Mesenteric fat pad (tissue), 1 donor: ENCODE measurements at places on chromosomes 5 and 9. TPM values are rescaled to one million over a fixed set of nuclear protein-coding genes. Genes with fewer than 3 reads are reported as not detected.

DNA sequence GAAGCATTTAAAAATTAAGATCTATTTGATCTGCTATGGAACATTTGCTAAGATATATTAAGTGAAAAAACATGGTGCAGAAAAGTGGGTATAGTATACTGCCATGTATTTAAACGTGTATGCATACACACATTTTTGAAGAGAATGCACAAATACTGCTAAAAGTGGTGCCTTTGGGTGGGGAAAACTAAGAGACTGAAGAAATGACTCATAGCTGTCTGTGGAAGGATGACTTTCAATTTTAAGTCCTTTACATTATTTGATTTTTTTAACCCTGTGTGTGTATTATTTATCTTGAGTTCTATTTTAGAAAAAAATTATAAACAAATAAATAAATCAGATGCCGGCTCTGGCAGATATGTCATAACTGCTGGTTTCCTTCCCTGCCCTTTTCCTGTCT lies 120.7 kb upstream of the SLIT3 start:
- no peak for DNase-seq

DNA sequence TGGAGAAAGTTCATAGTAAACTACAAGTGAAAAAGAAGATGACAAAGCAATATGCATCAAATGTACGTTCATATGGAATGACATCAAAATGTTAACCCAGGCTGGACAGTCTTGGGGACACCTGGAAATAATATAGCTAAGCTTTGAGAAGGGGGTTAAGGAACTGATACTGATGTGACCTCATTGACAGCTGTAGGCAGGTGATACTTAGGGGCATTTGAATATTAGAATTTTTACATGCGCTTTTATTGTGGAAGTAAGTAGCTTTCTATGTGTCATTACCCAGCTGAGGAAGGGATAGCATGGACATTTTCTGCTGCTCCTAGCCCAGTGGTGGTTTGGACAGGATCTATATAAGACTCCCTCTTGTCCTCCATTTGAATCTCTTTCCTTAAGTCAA lies 299.7 kb downstream of the CWC27 start:
- no peak for DNase-seq

DNA sequence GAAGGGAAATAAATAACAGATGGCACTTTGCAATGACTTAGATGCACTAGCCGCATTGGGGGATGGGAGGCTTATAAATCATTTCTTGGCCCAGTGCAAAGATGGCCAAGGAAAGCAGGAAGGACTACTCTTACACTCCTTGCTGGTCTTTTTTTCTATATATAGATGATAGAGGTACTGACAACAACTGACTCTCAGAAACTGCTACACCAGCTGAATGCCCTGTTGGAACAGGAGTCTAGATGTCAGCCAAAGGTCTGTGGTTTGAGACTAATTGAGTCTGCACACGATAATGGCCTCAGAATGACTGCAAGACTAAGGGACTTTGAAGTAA lies 1.7 kb downstream of the CCNG1 start:
- no peak for DNase-seq

- peak; percentile 95 for DNase-seq
Measured at GRCh38 chr5:1801222-1801966, at the start of gene NDUFS6. Gene NDUFS6 (plus strand): TSS chr5:1801407. CDS start chr5:1801418, 11 bp downstream.

DNA sequence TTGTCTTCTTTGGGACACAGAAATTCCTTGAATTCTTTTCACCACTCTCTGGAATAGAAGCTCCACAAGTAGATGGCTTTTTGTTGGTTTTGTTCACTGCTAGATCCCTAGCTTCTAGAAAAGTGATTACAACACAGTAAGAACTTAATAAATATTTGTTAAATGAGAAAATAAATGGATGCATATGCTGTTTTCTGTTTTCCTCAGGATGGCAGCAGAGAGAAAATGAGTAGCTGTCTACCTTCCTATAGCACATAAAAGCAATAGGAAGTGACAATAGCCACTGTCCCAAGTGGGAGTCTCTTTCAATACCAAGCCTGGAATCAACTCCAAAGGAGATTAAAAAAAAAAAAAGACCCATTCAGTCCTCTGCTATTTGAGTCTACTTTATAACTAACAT lies 100.6 kb upstream of the NREP start:
- no peak for DNase-seq

Gene C5orf63
- total RNA-seq = 5.4 TPM

Gene WDR5
- 28.7 TPM for total RNA-seq

Gene CDH12
- total RNA-seq = not detected

Gene FREM1
- 6.4 TPM for total RNA-seq

Gene RNF180
- 13.0 TPM for total RNA-seq
